ENCODE measurements at places on chromosomes 5 and 9.
A peak's percentile ranks its signal among the peaks of the same experiment; 100 is the strongest.

- H3K27me3 ChIP-seq, result no peaks in the 10 kb centered on the region
- no peak for DNase-seq
- no peak overlapping the region for H3K27ac ChIP-seq
- H3K4me1 ChIP-seq, result no peaks in the 10 kb centered on the region
- H3K36me3 ChIP-seq, result no peaks in the 10 kb centered on the region
- H3K4me3 ChIP-seq, result no peak overlapping the region
Observed at GRCh38 chr5:176570044-176570443, 20.9 kb downstream of the CDHR2 start.

DNA sequence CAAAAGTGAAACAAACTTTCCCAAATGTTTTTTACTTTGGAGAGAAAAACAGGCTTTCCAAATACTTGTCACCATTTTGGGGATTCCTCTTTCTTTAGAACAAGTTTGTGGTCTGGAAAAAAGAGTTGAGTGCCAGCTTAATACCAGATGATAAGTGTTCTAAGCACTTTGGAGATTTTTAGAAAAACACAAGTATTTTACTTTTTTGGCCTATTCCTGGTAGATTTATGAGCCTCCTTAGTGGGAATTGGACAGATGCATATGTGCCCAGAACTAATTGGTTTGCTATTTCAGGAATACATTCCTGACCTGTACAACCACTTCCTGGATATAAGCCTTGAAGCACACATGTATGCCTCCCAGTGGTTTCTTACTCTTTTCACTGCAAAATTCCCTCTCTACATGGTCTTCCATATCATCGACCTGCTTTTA is 40.5 kb downstream of the GPR21 start:
- no peak for DNase-seq
- no peak overlapping the region for H3K27ac ChIP-seq
- H3K36me3 ChIP-seq, result no peaks in the 10 kb centered on the region

DNA sequence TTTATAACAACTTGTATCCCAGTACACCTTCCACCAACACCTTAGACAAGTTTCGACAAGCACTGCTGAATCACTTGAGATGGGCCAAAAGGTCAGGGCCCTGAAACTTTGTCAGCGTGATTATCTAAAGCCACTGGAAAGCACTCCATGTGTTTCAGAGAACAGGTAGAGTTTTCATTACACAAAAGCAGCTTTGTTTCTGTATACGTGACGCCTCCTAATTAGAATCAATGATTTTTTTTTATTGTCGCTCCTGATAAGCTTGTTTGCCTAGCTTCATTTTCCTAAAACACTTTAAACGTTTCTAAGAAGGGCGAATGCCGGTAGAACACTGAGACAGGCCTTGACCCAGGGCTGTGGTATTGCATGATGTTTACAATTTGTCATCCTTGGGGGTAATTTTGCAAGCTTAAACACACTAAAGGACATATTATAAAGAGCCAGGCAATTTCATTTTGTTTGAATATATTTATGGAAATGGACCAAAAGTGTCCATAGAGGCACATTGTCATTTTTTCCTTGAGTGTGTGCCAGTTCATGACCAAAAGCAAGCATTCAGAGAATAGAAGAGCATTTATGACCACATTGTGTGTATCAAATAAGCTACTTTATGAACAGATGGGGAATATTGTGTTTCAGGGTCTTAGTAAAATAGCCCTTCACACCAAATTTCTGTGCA is 193.6 kb downstream of the GLIS3 start:
- no peaks in the 10 kb centered on the region for H3K36me3 ChIP-seq
- no peak overlapping the region for H3K4me3 ChIP-seq
- DNase-seq, result no peak
- H3K4me1 ChIP-seq, result no peaks in the 10 kb centered on the region

GRCh38 chr5:169029661-169030274 is 271.2 kb downstream of the SLIT3 start:
- H3K36me3 ChIP-seq, result no peaks in the 10 kb centered on the region
- H3K4me1 ChIP-seq, result peaks cover 4% of the 10 kb centered on the region
- peak; percentile 60 for DNase-seq
- no peak overlapping the region for H3K4me3 ChIP-seq
- no peaks in the 10 kb centered on the region for H3K27me3 ChIP-seq

GRCh38 chr5:13601112-13601511 is 343.4 kb downstream of the DNAH5 start:
- no peak overlapping the region for H3K4me3 ChIP-seq
- no peaks in the 10 kb centered on the region for H3K27me3 ChIP-seq
- H3K4me1 ChIP-seq, result no peaks in the 10 kb centered on the region
- H3K36me3 ChIP-seq, result no peaks in the 10 kb centered on the region
- no peak overlapping the region for H3K27ac ChIP-seq

GRCh38 chr9:126682928-126683697 is 69.4 kb downstream of the LMX1B start:
- no peaks in the 10 kb centered on the region for H3K36me3 ChIP-seq
- H3K4me1 ChIP-seq, result no peaks in the 10 kb centered on the region
- H3K27me3 ChIP-seq, result peaks cover 65% of the 10 kb centered on the region
- DNase-seq, result no peak

DNA sequence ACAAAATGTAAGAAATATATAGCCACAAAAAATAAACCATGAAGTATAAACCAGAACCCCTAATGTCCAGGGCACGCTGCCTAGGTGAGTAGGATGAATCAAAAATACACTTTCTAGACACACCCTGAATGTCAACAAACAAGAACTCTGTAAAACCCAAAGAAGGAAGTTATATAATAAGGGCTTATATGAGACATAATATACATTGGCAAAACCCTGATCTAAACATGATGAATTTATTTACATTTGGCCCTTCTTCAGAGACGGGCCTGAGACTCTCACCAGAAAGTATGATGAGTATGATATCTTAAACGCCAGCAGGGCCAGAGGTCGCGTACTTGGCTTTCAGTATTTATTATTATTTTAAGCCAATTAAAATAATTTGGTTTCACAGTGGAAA is 125.1 kb upstream of the FST start:
- H3K27me3 ChIP-seq, result no peaks in the 10 kb centered on the region
- no peak overlapping the region for H3K4me3 ChIP-seq
- H3K27ac ChIP-seq, result no peak overlapping the region
- no peaks in the 10 kb centered on the region for H3K4me1 ChIP-seq
- no peaks in the 10 kb centered on the region for H3K36me3 ChIP-seq

GRCh38 chr9:81656004-81656403 is 33.3 kb downstream of the TLE1 start:
- no peaks in the 10 kb centered on the region for H3K27me3 ChIP-seq
- H3K4me3 ChIP-seq, result no peak overlapping the region
- DNase-seq, result no peak
- no peaks in the 10 kb centered on the region for H3K4me1 ChIP-seq
- H3K27ac ChIP-seq, result no peak overlapping the region
- H3K36me3 ChIP-seq, result no peaks in the 10 kb centered on the region

DNA sequence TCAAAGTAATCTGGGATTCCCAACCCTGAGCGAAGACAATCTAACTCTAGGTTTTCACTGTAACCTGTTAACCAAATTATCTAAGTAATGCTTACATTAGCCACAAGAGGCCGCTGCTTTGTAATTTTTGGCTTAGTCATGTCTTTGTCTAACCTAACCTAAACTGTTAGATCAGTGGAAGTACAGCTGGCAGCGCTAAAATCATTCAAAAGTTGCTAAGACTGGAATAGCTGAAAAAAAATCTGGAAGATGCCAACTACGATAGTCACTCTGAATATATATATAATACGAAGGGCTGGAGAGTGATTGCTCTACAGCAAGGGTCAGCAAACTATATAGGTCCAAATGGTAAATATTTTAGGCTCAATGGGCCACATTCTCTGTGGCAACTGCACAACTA is 60.2 kb downstream of the FBXO38 start:
- H3K4me3 ChIP-seq, result no peak overlapping the region
- DNase-seq, result peak; percentile 74
- no peak overlapping the region for H3K27ac ChIP-seq
- no peaks in the 10 kb centered on the region for H3K36me3 ChIP-seq

- no peak overlapping the region for H3K4me3 ChIP-seq
- no peaks in the 10 kb centered on the region for H3K27me3 ChIP-seq
- DNase-seq, result no peak
Observed at GRCh38 chr5:143738417-143739401, 73.3 kb upstream of the HMHB1 start.

- no peak for DNase-seq
- H3K4me3 ChIP-seq, result no peak overlapping the region
- no peaks in the 10 kb centered on the region for H3K4me1 ChIP-seq
- H3K36me3 ChIP-seq, result no peaks in the 10 kb centered on the region
Observed at GRCh38 chr5:59341760-59342159, 551.8 kb downstream of the PDE4D start.

GRCh38 chr9:36461323-36461722 is 61.3 kb upstream of the RNF38 start:
- H3K27me3 ChIP-seq, result no peaks in the 10 kb centered on the region
- H3K4me1 ChIP-seq, result no peaks in the 10 kb centered on the region
- no peaks in the 10 kb centered on the region for H3K36me3 ChIP-seq

DNA sequence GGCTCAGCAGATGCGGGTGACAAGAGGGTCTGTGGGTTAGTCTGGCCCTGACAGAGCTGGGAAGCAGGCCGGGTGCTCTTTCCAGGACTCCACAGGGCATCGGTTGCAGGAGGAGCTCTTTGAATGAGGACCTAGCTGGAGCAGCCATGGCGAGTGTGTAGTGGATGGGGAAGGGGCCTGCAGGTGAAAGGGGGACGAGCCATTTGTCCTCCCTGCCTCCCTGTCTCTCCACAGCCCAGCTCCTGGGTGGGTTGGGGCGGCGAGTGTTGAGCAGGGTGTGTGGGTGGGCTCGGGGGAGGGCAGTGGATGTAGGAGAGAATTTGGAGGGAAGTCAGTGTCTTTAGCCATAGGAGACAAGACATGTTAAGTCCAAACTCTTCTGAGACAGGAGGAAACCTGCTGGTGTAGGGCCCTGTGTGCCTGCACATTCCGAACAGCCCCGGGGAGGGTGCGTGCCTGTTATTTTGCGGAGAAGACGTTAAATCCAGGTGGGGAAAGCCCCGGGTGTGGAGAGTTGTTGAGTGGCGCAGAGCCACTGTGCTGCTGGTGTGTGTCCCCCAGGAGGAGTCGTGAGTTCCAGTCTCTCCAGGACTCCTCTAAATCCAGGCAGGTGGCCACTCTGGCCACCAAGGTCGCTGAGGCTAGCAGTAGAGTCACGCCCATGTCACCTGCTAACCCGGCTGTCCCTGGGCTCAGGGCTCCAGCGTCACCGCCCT is 73.6 kb downstream of the PSMB7 start:
- no peak overlapping the region for H3K4me3 ChIP-seq
- no peak for DNase-seq
- H3K27me3 ChIP-seq, result no peaks in the 10 kb centered on the region
- H3K36me3 ChIP-seq, result no peaks in the 10 kb centered on the region

DNA sequence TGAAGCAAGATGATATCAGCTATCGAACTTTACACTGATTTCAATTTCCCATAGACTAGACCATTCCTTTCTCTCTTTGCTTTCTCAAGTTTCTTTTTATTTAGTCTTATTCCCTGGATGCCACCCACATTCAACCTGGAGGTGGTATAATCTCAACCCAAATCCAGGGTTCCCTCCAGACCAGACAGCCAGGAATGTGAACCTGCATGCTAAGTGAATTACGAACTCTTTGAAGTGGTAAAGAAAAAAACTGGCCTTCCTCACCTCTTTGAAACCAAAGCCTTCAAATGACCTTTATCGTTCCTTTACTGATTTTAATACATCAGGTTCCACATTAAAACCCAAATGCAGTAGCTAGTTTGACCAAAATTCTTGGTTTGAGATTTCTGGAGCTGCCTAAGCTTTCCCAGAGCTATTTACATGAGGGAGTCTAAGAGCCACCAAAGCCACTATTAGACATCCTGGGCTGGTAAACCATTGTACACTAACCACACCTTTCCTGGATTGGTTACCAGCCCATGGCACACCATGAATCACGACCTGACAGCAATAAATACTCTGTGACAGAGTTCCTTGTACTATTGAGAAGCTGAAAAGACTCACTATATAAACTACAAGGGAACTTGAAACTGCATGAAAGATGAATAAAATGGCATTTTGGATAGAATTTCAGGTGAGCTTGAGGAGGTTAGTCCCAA is 323.7 kb downstream of the ADAMTS6 start:
- no peak overlapping the region for H3K4me3 ChIP-seq
- H3K27ac ChIP-seq, result no peak overlapping the region
- no peaks in the 10 kb centered on the region for H3K27me3 ChIP-seq
- peaks cover 6% of the 10 kb centered on the region for H3K4me1 ChIP-seq

DNA sequence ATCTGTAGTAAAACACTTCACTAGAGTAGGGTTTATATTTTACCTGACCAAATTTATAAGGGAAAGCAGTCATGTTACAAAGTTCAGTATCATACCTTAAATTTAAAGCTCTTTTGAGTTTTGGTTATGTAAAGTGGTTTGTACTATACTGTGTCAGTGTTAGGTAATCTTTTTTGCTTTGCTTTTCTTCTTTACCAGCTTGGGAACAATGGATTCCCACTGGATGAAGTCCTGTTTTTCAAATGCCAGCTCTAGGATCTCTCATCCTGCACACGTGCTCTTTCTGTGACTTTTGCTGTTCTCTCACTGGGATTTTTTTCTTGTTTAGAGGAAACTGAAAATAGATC is 15.9 kb downstream of the CYSTM1 start:
- no peak overlapping the region for H3K27ac ChIP-seq
- H3K36me3 ChIP-seq, result no peaks in the 10 kb centered on the region
- H3K4me1 ChIP-seq, result no peaks in the 10 kb centered on the region

GRCh38 chr5:133398646-133399101 is 213.7 kb downstream of the FSTL4 start:
- H3K4me1 ChIP-seq, result no peaks in the 10 kb centered on the region
- no peak overlapping the region for H3K27ac ChIP-seq

DNA sequence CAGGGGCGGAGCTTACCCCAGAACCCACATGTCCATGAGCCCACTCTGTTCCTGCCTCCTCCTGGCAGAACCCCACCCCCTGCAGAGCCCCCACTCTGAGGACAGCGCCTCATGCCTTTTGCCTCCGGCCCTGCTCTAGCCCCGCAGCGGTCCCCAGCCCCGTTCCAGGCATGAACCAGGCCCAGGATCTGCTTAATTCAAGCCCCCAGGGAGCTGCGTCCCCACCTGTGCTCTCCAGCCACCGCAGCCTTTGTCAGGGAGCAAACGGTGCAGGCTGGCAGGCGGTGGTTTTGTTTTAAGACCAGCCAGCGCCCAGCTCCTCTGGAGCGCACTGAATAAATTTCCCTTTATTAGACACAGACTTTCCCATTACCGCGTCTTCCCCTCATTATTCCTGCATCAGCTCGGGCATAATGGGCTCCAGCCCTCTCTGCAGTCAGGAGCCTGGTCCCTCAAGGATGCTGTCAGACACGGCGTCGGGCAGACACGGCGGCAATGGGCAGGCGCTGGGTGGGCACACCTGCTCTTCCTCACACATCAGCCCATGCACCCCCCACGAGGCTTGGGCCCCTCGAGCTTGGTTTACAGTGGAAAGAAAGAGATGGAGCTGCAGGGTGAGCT is 137.6 kb downstream of the OLFM1 start:
- H3K27ac ChIP-seq, result no peak overlapping the region
- no peaks in the 10 kb centered on the region for H3K27me3 ChIP-seq
- H3K4me1 ChIP-seq, result peaks cover 11% of the 10 kb centered on the region
- no peak for DNase-seq
- H3K4me3 ChIP-seq, result no peak overlapping the region

DNA sequence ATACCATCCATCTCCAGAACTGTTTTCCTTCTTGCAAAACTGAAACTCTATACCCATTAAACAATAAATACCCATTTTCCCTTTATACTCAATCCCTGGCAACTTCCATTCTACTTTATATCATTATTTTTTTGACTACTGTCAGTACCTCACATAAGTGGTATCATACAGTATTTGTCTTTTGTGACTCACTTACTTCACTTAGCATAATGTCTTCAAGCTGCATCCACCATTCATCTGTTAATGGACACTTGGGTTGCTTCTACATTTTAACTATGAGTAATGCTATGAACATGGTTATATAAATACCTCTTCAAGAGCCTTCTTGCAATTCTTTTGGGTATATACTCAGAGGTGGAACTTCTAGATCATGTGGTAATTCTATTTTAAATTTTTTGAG is 11.6 kb upstream of the TYRP1 start:
- no peak overlapping the region for H3K27ac ChIP-seq
- H3K4me3 ChIP-seq, result no peak overlapping the region
- DNase-seq, result no peak
- no peaks in the 10 kb centered on the region for H3K27me3 ChIP-seq
